ENCODE measurements at places on chromosomes 4 and X.

- DNase-seq: no peak
Observed at GRCh38 chrX:94400488-94400887, 726.5 kb downstream of the FAM133A start.

- DNase-seq: no peak
Observed at GRCh38 chrX:110287605-110288004, 30.3 kb downstream of the AMMECR1 start.

- peak; percentile 35 for DNase-seq
Observed at GRCh38 chrX:16786791-16787735, 797 bp downstream of the TXLNG start.

GRCh38 chrX:33307911-33308354, 96.6 kb upstream of the DMD start:
- DNase-seq: no peak

GRCh38 chr4:119032921-119033685, 102.5 kb upstream of the MYOZ2 start:
- DNase-seq: no peak

- DNase-seq: peak; percentile 43
Observed at GRCh38 chr4:82394896-82395295, 21.1 kb upstream of the HNRNPD start.

- no peak for DNase-seq
Observed at GRCh38 chr4:128308986-128309385, 21.4 kb upstream of the PGRMC2 start.

DNA sequence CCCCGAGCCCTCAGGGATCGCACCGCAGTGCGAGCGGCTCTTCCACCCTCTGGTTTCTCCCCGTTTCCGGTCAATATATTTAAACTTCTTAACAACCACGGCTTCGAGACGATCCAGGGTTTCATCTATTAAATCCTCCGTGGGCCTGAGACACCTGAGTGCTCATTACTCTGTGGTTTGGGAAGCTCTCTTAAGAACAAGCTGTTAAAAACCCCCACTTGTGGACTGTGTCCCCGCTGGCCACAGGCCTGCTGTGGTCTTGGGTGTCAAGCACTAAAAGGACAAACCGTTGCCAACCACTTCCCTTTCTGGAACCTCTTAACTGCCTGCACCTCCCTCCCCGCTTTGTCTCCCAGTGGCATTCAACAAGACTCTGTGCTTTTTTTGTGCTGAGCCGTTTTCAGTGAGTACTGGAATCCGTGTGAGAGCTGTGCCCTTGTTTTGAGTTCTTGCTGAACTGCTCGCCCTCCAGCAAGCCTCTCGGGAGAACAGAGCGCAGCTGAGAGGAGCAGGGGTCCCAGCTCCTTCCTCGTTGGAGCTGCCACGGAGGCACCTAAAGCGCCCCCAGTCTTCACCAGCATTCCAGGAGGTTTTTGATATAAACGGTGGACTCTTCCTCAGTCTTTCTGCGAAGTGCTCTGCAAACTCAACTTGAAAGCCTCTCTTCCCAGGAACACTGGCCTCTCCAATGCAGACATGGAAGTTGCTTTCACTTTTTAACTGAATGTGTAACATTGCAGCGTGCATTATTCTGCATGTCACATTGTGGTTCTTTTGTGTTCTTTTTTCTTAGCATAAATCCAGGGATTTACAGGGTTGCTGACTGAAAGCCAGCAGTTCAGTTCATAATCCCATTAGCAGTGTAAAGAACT, 691 bp upstream of the IGFBP7 start:
- DNase-seq: peak; percentile 14

DNA sequence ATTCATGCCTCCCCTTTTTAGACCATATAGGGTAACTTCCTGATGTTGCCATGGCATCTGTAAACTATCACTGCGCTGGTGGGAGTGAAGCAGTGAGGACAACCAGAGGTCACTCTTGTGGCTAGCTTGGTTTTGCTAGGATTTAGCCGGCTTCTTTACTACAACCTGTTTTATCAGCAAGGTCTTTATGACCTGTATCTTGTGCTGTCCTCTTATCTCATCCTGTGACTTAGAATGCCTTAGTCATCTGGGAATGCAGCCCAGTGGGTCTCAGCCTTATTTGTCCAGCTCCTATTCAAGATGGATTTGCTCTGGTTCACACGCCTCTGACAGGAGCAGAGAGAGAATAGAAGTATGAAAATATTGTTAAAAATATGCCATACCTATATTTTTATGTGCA, 355.7 kb downstream of the ADGRL3 start:
- DNase-seq: peak; percentile 39

DNA sequence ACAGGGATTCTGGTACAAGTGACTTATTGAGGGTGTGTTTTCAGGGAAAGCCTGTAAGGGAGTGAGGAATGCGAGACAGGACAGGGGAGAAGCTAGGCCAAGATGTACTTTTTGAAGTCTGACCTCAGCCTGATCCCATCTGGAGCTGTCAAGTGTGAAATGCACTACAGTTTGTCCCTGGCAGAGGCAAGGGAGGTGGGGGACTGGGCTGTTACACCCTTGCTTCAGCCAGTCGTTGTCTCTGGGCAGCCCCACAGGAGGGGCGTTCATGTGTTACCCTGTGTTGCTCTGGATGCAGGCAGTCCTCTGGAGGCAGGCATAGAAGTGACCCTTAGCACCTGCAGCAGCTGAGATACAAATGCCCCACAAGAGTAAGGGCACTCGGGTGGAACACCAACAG, 25.8 kb downstream of the PPEF1 start:
- DNase-seq: no peak

DNA sequence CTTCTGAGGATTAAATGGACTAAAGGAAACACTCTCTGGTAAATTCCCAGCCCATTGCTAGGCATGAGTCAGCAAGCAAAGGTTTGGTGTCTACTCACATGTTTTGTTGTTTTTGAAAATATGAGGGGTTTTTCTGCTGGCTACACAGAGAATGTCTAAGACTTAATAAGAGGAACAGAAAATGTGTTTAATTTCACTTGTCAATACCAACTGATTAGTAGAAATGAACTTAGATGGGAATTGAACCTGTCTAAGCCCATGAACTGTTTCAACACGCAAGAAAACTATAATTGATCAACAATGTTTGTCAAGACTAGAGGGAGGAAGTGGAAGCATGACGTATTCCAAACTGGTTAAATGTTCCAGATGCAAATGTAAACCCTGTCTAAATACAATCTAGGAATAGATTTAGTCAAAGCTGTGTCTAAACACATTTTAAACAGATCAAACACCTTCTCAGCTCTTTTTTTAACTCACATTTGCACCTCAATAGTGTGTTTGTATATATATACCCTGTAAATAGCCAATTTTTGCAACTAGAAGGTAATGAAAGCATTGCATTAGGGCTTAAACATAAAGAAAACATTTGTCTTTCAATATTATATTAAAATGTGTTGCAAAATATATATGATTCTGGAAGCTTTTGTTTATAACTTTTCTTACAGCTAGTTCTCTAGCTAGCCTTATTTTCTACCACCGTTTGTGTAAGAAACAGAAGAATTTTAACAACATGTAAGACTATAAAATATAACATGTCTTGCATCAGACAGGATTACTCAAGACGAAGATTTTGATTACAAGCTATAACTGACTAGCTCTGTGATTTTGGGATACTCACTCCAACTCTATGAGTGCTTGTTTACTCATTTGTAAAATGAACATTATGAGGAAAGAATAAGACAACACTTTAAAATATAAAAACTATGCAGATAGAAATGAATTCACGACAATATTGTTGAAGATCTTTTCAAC, 607.8 kb downstream of the FSTL5 start:
- DNase-seq: no peak

- no peak for DNase-seq
Observed at GRCh38 chr4:83221897-83222441, 62.6 kb downstream of the COQ2 start.

DNA sequence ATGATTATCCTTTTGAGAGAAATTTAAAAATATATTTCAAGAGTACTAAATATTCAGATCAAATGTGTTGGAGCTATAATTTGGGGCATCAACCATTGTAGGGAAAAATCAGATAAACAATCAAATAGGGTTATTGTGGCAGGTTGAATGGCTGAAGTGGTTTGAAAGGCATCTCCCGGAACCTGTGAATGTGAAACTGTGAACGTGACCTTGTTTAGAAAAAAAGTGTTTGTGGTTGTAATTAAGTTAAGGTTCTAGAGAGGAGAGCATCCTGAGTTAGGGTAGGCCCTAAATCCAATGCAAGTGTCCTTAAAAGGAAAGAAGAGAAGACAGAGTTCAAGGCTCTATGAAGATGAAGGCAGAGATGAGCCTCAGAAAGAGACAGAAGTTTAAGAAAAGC, 37.4 kb downstream of the ADGRA3 start:
- no peak for DNase-seq

GRCh38 chrX:37714479-37714878, 28.9 kb downstream of the XK start:
- no peak for DNase-seq

DNA sequence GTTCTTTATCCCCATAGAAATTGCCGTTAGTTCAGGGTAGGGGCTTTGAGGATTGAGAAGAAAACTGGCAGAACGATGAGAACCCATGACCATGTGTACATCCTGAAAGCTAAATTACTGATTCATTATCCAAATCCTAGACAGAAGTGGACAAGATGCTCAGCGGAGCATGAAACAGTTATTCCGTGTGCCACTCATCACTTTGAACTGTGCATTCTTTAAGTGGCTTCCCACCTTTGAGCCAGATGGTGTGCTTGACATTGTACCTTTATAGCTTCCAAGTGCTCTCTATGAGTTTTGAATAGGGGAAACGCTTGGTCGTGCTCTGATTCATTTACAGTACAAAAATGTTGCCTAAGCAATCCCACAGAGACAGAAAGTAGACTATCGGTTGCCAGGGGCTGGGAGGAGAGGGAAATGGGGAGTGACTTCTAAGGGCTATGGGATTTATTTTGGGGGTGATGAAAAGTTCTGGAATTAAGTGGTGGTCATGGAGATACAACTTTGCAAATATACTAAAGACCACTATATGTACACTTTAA, 100.0 kb downstream of the DOCK11 start:
- DNase-seq: no peak

DNA sequence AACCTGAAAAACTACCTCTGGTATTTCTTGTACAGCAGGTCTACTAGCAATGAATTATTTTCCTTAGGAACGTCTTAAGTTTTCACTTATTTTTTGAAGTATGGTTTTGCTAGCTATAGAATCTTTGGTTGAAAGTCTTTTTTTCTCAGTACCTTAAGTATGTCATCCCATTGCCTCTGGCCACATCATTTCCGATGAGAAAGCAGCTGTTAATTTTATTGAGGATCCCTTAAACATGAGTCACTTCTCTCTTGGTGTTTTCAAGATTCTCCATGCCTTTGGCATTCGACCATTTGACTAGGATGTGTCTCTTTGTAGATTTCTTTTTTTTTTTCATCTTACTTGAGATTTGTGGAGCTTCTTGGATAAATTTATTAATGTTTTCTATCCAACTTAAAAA, 803.8 kb upstream of the AMOT start:
- no peak for DNase-seq

DNA sequence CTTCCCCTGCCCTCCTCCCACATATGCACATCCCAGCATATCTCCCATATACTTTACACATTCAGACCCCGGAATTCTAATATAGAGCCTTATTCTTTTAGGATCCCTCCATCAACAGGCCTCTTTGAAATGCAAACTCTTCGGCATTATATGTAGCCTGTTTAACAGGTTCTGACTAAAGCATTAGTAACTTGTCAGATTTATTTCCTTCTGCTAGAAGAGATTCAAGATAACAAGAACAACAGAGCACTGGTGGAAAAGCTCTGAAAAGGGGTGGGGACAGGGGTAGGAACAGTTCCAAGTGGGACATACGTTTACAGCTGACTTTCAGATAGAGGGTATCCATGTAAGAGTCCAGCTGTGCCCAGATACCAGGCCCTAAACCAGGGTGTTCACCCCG, 31.7 kb upstream of the PRPS1 start:
- peak; percentile 91 for DNase-seq

DNA sequence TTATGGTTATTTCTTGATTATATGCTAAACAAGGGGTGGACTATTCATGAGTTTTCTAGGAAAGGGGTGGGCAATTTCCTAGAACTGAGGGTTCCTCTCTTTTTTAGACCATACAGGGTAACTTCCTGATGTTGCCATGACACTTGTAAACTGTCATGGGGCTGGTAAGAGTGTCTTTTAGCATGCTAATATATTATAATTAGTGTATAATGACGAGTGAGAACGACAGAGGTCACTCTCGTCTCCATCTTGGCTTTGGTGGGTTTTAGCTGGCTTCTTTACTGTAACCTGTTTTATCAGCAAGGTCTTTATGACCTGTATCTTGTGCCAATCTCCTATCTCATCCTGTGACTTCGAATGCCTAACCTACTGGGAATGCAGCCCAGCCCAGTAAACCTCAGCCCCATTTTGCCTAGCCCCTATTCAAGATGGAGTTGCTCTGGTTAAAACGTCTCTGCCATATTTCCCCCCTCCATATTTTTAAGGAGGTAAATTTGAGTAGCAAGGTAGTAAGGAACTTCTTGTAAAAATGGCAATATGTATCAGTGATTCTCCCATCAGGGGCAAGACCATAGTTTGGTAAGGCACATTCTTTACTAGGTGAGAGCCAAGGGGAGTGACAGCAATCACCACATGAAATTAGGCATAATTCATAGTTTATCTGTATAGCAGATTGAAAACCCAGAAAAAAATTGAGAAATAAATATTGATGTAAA, 2.6 kb downstream of the CXCL2 start:
- no peak for DNase-seq

DNA sequence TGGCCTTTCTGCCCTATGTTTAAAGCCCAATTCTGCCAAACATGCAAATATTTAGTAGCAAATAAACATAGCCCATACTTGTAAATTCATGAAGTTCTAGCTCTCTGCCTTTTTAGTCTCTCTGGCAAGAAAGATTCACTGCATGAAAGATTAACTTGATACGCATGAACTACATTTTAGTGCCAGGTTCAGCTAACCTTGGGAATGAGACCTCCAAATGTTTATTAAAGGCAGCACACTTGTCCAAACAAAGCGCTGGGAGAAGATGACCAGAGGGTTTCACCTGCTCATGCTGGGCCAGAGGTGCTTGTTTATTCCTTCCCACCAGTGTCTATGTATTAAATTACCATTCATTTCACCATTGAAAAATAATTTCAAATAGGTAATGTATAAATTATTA, 44.5 kb upstream of the IL1RAPL1 start:
- DNase-seq: no peak

DNA sequence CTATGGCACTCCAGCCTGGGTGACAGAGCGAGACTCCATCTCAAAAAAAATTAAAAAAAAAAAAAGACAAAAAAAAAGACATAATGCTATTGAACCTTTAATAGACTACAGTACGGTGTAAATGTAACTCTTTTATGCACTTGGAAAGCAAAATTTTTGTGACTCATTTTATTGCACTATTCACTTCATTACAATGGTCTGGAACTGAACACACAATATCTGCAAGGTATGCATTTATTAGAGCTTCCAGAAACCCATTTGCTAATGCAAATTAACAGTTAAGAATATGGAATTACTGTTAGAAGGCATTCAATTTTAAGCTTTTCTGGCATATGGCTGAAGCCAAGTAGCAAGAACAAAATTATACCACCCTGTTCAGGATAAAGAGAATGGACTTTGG, 176.3 kb downstream of the OPHN1 start:
- no peak for DNase-seq

GRCh38 chrX:103376118-103376978, at the start of gene BEX3:
Gene BEX3, plus strand, starts transcription at chrX:103376538. Its CDS starts 984 bp downstream, at chrX:103377522.
- DNase-seq: no peak

GRCh38 chrX:47648376-47648775, 2.0 kb downstream of the ELK1 start:
- DNase-seq: no peak
